ENCODE measurements at places on chromosomes 3 and 15.

DNA sequence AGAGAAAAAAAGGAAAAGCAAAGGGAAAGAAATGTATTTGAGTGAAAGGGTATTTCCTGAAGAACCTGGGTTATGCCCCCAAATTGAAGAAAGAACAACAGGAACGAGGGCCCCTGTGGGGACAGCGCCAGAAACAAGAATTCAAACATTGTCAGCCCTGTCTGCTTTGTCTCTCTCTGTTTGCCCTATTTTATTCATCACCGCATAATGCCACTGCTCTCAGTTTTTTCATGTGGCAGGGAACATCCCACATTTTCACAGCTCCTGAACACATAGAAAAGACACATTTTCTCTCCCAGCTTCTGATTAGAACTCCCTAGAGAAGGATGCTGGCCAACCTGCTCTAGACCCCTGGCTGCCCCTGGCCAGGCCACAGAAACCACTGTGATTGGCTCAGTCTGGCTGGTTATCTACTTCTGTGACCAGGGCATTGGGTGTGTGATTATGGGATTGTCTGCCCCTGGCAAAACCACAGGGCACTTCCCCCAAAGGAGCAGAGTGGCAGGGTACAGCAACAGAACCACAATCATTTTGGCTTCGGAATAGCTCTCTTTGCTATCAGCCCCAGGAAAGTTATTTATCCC lies 31.3 kb upstream of the CCDC54 start:
- DNase-seq: no peak

GRCh38 chr3:43286841-43287499 lies 630 bp downstream of the SNRK start:
- no peak for DNase-seq

- no peak for DNase-seq
Observed at GRCh38 chr3:103385961-103386656, 951.3 kb downstream of the ZPLD1 start.

GRCh38 chr3:144362126-144362525 lies 390.5 kb downstream of the DIPK2A start:
- DNase-seq: no peak

- DNase-seq: no peak
Observed at GRCh38 chr15:88949734-88950400, 36.7 kb upstream of the MFGE8 start.

DNA sequence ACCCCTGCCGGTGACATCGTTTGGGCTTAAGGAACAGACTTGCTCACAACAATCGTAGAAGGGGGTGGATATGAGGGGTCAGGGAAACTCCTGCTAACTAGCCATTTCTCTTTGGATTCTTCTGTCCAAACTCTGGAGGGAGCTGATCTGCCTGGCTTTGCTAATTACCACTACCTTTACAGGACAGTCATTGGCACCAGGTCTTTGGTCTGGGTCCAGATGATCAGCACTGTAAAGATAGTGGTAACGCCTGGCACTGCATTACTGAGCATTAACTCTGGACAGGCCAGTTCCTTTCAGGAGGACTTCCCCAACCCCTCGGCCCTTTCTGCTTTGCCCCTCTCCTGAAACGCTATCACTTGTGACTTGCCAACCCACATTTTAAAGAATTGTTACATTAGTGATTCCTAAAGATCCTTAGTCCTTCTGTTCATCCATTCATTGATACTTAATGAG lies 788 bp downstream of the UQCC5 start:
- no peak for DNase-seq

DNA sequence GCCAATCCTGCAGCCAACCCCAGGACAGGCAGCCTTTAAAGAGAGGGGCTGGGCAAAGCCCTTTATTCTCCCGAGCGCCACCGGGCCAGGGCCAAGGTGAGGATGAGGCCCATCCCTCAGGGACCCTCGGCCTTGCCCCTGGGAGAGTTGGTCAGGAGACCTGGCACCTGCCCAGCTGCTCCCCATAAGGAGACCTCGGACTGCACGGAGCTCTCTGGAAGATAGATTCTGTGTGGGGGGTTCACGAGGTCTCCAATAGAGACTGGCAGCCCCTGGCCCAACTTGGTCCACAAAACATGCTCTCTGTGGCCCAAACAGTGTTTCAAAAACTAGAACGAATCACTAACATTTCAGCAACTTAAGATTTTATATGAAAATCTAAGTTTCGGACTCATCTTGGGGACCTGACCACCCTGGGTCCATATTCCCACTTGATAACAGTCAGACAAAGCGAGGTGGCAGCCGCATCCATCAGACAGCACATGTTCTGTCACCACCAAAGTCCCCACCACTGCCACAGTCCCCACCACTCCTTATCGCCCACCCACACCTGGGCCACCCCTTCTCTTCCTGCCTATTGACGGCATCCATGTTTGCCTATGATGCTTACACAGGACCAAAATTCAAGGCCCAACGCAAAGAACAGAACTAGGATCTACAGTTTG lies 114.4 kb upstream of the RPL32 start:
- DNase-seq: no peak

GRCh38 chr15:45157974-45158373 lies 28.2 kb downstream of the DUOX1 start:
- DNase-seq: no peak

GRCh38 chr3:192890347-192891335 lies 27.0 kb downstream of the MB21D2 start:
- DNase-seq: no peak

Data from effector CD4-positive, alpha-beta T cell (primary cell).